ENCODE measurements at places on chromosomes 2 and 18.
A peak's percentile ranks its signal among the peaks of the same experiment; 100 is the strongest.

GRCh38 chr2:60476206-60476954, 77.1 kb downstream of the BCL11A start:
- no peak for DNase-seq

DNA sequence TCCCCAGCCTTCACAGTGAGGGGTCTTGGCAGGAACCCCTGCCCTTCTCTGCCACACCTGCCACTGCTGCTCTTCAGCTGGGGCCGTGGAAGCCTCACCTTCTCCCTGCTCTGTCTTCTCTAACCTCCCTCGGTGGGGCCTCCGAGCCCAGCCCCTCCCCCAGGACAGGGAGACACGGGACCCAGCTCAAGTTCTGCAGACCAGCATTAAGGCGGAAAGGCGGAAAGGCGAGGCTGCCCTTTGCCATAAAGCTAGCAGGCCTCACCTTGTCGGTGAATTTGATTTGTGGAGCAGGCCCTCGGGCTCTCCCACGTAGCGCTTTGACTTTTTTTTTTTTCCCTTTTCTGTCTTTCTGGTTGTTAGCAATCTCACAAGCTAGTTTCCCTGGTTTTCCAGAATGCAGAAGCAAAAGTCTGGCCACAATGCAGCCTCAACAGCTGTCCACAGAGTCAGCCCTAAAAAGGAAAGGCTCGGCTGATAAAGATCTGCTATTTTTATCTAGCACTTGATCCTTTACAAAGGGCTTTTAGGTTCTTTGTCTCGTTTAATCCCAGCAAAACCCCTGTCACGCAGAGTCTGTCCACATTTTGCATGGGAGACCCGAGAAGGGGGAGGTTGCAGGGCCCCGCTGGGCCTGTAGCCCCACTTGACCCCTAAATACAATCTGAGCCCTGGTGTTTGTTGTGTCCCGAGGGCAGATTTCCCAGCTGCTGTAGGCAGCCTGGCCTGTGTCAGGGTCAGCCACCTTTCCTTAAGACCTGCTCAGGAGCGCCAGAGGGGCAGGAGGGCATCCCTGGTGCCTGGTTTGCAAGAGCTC, 6.0 kb downstream of the ITM2C start:
- DNase-seq: no peak

DNA sequence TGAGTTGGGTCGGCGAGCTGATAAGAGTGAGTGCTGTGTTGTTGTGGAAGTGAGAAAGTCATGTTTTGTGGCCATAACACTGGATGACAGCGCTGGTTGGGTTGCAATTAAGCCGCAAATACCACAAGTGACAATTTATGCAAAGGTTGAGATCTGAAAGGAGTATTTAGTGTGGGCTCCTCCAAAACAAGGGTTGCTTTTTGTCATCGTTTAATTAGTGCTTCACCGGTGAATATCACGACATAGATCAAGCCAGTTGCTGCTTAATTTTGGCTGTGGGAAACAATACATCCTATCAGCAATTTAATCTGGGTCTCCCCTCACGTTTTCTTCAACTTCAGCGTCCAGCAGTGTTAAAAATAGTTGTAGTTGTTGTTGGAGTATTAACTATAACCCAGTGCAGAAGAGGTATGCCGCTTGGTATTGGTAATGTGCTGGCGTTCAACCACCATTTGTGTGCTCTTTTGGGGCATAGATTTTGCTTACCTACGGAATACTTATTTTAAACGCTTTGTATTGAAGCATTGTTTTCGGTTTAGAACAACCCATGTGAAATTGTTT, 662 bp downstream of the ACVR2A start:
- peak; percentile 8 for DNase-seq

- DNase-seq: no peak
Observed at GRCh38 chr2:23078784-23079434, 306.1 kb upstream of the KLHL29 start.

DNA sequence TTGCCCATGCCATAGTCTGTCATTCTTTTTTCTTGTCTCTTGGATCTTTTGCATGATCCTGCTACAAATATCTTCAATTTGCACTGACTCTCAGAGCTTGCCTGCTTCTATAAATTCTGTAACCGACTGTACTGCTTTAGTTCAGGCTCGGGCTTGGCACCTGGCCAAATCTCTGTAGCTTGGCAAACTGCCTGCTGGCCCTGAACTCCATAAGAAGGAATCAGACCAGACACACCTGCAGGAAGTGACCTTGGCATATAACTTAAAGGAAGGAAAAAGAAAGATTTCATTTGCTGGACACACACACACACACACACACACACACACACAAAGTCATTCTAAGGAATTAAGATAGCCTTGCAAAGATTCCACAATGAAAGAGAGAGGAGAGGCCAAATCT, 291.2 kb upstream of the DDX18 start:
- no peak for DNase-seq

GRCh38 chr2:233267516-233268245, 16.2 kb downstream of the ATG16L1 start:
- DNase-seq: peak; percentile 31

DNA sequence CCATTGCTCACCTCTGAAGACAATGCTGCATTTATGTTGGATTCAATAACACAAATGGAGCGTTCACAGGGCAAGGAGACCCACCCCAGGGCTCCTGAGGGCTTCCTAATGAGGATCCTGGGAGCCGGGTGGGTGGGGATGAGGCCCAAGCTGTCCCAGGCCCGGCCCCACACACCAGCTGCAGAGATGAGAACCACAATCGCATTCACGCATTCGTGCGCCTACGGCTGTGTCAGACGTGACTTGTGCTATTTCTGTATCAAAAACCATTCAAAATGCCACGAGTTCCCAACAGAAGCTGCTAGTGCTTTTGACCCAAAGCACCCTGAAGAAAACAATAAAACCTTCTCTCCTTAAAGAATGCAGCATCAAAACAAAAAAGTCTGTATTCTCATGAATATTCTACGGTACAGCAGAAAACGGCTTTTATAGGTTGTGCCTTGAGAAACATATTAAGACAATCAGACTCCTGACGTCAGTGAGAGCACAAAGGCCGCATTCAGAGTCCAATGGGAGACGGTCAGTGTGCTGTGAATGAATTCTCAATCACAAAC, 205.4 kb downstream of the HDAC4 start:
- DNase-seq: no peak

GRCh38 chr2:110731064-110731463, 1.3 kb upstream of the ACOXL start:
- DNase-seq: no peak

- no peak for DNase-seq
Observed at GRCh38 chr2:64173156-64174135, 29.2 kb upstream of the PELI1 start.

DNA sequence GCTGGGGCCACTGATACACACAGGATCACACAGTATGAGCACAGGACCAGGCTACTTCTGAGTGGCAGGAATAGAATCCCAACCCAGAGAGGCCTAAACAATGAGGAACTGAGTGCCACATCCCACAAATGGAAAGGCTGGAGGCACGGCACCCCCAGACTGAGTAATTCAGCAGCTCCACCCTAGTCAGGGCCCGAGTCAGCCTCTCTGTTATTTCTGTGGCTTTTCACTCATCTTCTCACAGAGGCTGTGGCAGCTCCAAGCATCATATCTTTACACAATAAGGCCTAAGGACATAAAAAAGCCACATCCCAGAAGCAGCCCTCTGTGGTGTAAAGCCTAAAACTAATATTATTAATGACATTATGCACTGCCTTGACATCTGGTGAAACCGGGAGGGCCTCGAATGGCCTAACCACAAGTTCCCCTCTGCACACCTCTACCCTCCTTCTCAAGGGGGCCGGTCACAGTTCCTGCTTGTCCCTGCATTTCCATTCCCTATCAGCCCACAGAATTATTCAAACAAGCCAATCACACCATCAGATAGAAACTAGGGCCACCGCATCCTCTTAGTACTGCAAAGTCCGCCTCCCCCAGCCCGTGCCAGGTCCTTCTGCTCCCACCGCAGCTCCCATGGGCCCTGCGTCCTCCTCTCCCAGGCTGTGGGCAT, 12.5 kb upstream of the MAL start:
- DNase-seq: no peak

GRCh38 chr2:240469740-240470139, 34.3 kb downstream of the GPC1 start:
- no peak for DNase-seq

DNA sequence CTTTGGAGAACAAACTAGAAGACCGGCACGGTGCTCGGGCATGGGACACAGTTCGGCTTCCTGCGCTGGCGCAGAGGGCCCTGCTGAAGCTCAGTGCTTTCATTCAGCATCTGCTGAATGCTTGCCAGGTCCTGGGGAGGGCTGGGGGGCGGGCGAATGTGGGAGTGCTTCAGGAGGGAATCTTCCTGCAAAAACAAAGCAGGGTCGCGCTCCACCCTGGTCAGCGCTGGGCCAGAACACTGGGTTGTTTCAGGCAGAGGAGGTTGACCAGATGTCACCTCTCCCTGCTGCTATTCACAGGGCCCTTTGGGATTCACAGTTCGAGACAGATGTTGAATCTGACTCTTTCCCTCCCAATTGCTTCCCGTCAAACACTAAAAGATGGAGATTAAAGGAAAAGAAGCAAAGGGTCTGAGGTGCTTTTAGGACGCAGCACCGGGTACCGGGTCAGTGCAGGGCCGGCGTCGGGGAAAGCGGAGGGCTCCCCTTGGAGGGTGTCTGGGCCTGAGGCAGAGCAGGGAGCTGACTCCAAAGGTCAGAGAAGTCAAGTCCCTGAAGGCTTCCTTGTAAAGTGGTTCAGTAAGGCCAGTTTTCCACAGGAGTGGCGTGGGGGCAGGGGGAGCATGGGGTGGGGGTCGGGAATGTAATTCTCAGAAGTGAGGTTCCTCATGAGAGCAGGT, 82.1 kb upstream of the PXDN start:
- no peak for DNase-seq

GRCh38 chr2:42767899-42768705, 4.2 kb upstream of the OXER1 start:
- DNase-seq: no peak

DNA sequence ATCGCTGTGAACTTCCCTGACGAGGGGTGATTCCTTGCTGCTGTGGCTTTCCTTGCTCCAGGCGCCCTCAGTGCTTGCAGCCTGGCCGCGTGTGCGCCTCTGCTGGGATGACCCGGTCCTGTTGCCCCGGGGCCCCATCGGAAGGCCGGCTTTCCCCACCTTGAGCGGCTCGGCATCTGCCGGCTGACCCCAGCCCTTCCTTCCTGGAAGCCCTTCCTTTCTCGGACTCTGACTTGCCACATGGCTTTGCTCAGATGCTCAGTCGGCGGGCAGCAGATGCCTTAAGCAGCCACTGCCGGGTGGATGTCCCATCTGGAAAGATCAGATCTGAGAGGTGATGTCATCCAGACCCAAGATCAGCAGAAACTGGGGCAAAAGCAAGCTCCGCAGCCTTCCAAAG, 100.5 kb upstream of the ODC1 start:
- DNase-seq: no peak

DNA sequence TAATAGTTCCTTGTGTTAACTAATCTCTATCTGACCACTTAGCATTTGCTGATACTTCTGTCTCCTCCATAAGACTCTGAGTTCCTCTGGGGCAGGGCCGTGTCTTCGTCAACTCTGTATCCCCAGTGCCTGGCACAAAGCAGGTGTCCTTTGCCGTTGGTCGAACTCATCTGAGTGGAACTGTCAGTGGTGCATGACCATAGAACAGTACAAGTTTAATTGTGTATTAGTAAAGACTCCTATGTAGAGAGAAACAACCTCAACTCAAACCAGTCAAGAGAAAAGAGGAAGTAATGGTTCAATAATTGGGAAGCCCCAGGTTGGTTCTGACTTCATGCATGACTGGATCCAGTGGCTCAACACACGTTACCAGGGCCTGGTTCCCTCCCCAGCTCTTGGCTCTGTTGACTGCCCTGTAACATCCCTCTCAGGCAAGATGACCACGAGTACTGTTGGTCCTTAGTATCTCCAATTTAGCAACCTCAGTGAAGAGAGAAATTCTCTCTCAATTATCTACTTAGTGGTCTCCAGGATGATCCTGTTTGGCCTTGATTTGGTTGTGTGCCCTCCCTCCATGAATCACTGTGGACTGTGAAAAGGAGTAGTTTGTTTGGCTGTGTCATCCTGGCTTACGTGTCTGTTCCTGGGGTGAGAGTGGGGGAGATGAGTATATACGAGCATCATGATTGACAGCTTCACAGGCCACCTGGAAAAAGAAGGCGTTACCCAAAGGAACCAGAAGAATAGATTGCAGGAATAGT, 58.5 kb upstream of the MSH6 start:
- DNase-seq: no peak

DNA sequence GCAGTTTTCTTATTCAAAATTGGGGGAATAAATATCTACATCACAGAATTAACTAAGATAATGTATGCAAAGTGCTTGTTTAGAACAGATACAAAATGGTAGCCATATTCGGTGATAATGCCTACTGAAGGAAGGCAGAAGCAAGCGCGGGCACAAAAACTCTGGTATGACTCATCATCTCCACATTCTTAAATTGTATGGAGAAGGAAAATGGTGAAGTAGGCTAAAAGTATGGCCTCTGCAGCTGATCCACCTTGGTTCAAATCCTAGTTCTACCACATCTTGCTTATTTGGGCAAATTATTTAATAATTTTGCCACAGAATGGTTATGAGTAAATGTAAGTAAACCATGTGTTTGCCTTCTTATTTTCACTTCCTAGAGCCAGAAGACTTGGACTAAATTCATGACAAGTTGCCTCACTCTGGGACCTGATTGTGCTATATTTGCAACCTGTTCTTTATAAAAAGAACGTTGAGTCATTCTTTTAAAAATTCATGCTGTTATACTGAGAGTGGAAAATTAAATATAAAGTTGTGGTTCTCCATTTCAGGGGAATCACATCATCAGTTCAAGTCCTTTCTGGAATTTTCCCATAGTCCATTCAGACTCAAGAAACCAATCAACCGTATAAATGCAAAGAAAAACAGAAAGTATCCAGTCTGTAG, 9.0 kb upstream of the CDK15 start:
- DNase-seq: no peak

DNA sequence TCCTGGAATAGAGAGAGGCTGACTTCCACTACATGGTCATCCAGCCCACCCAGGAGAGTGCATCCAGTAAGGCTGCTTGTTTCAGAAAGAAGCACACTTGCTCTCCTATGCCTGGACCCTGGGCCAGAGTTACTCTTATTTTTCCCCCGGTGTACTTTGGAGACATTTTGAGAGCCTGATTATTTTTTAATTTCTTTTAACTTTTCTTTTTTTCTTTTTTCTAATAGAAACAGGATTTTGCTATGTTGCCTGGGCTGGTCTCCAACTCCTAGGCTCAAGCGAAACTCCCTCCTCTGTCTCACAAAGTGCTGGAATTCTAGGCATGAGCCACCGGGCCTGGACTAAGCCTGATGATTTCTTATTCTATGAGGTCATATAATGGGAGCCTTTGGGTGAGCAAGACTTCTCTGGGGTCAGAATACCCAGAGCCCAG, 62.2 kb downstream of the RPL37A start:
- DNase-seq: no peak

- no peak for DNase-seq
Observed at GRCh38 chr18:6797171-6797570, 67.7 kb downstream of the ARHGAP28 start.

- DNase-seq: no peak
Observed at GRCh38 chr2:25313711-25314513, 27.8 kb downstream of the DNMT3A start.

- DNase-seq: no peak
Observed at GRCh38 chr2:127640082-127641072, 5.6 kb upstream of the GPR17 start.

GRCh38 chr2:67289921-67290371, 107.2 kb upstream of the ETAA1 start:
- DNase-seq: no peak

All from activated CD4-positive, alpha-beta T cell treated with anti-CD3 and anti-CD28 coated beads for 24 hours (primary cell).